ENCODE measurements at places on chromosomes 3 and 15. TPM values are rescaled to one million over a fixed set of nuclear protein-coding genes. Genes with fewer than 3 reads are reported as not detected.

DNA sequence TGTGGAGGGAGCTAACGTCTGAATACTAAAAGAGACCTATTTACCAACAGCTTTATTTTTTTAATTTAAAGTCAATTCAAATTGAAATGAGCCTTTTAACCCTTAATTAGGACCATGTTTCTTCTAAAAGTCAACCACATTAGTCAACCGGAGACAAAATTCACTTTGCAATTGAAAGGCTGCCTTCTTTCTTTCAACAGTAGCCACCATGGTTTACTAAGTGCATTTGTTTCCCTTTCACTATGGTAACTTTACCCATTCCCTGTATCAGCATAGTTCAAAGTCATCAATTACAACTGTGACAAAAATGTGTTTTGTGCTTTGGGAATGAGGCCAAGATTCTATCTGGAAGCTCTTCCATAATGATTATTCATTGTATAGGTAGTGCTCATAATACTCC, 225.4 kb downstream of the EPHA3 start:
- DNase-seq: no peak

DNA sequence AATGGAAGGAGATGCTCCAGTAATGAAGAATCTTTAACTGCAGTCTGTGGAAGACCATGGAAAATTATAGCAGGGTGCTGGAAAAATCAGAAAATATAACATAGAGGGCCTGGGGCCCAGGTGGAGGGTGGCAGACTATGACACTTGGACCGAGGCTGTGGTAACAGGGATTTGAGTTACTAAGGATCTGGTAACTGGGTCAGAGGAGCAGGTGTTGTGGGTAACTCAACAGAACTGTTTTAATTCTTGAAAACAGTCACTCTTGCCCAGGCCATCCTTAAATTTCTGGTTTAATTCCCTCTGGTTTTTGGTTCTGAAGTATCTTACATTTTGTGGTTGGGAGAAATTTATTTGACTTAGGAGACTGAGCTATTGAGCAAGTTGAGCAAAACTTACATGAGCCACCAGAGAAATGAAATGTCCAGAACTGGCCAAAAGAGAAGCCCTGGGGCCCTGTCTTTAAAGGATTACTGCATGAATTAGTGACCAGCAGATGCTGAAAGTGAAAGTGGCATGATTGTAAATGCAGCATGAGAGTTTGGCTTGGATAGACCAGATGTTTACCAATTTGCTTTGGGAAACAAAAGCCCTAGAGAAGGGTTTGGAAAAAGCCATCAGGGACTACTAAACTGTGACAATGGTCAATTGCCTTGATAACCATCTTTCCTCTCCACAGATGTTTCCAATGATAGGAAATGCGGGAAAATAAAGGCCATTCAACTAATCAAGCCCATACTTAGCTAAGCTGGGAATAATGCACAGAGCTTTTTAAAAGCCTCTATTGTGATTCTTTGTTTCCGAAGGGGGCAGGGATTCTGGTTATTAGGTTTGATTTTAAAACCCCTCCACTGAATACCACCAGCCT, 374.9 kb upstream of the TGFBR2 start:
- no peak for DNase-seq

- DNase-seq: no peak
Measured at GRCh38 chr3:12522721-12523120, 22.6 kb downstream of the MKRN2OS start.

- peak; percentile 53 for DNase-seq
Measured at GRCh38 chr15:28098766-28099554, at the start of gene OCA2. Gene OCA2, minus strand, starts transcription at chr15:28099315. Its CDS starts 17,441 bp downstream, at chr15:28081874.

DNA sequence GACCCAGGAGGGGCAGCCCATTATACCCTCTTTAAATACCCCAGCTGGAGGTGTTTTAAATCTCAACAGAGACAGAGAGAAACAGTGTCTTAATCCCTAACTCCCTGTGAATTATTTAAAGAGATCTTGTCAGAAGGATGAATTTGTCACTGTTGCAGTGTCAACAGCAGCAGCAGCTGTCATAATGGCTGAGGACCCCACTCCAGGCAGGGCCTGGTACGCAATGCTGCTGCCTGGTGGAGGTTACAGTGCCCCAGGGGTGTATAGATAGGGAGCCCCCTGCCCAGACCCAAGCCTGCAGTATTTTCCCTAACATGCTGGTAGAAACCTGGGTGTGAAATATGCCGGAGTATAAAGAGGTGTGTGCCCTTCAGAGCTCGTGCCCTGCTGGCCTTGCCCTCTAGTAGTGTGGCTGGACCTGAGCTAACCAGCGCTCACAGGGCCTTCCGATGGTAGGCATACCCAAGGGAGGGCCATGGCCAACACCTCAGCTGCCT, 143.0 kb downstream of the EPHB1 start:
- DNase-seq: no peak

GRCh38 chr15:42077689-42078088, 16.7 kb downstream of the PLA2G4D start:
- no peak for DNase-seq

DNA sequence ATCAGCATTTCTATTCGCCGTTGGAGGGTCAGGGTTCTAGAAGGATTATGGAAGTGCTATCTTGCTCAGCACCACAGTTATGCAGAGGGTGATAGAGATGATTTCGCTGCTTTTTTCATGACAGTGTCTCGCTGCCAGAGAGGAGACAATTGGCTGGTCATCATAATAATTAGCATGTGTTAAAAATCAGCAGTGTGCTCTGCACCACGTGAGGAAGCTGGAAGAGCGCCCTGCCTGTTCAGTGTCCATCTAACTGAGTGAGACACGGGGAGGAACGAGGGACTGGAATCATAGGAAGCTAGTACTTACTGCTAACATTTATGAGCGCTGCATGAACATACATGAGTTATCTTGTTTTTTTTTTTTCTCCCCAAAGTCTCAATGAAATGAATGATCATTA, 116.2 kb upstream of the PLAAT1 start:
- DNase-seq: no peak

- no peak for DNase-seq
Measured at GRCh38 chr3:133828576-133829309, 23.1 kb downstream of the SRPRB start.

DNA sequence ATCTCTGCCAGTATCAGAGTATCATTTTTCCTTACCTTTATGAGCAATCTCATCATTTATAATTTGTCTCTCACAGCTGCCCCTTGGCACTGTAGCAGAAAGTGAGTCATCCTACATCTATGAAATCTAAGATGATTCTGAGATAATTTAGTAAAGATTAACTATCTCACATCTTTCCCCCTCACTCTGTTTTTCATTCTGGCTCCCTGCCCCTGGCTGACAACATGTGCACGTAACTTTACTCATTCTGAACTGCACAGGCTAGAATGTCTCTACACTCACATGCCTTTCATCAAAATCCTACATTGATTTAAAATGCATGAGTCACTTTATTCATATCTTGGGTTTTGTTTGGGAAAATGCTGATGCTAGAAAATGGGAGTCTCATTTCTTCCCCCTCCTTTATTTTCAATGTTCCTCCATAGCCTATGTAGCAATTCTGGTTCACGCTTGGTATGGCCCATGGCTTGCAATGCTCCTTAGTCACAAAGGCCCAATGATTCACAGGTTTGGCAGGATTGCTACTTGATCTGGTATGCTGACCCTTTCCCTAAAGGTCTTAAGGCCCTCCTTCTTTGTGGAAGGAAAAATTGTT, 838.5 kb downstream of the TUSC7 start:
- DNase-seq: no peak

DNA sequence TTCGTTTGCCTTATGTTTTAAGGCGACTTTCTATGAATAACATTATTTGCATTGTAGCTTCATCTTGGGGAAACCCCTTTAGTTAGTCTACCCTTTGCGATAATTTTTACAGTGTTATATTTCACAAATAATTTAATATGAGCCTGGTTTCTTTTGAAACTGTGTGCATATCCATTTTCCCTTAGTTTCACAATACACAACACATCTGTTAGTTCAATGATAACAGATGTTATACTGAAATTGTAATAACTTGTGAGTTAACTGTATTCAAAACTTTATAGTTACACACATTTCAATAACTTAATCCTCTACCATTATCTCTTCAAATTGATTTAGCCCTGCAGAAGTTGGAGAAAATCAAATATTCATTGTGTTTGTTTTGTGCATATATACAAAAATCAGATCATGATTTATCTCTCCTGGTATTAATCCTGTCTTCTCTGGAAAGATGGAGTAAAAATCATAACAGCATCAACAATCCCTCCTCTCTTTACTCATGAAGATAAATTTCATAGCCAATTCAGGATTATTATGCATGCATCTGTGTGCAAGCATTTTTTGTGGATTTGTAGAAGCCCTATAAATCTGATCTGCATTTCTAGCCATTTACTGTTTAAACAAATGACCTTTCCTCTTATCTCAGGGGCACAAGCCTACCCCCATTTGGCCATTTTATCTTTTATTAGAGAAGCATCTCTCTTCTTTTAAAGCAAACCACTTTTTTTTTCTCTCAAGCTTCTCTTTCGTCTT, 304.0 kb downstream of the VPS13C start:
- DNase-seq: no peak

GRCh38 chr3:43054754-43055153, 51.1 kb downstream of the POMGNT2 start:
- DNase-seq: no peak

GRCh38 chr3:39267631-39268548, 11.9 kb downstream of the CX3CR1 start:
- peak; percentile 24 for DNase-seq

- DNase-seq: no peak
Measured at GRCh38 chr3:45884368-45885201, 1.8 kb upstream of the CCR9 start.

DNA sequence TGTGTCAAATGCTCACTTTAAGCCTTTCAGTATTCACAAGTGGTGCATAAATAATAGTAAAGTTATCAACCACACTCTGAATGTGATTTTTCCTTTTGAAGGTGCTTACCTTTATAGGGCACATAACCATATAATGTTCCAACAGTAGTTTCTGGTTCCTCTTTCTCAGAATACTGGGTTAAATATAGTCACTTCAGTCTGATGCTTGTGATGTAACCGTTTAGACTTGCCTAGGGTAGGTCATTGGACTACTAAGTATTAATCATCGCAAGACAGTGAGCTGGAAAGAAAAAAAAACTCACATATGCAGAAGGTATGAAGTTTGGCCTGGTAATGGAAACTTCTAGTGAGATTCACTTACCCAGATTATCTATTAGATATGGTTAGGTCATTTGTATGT, 1.9 kb downstream of the KBTBD8 start:
- no peak for DNase-seq

DNA sequence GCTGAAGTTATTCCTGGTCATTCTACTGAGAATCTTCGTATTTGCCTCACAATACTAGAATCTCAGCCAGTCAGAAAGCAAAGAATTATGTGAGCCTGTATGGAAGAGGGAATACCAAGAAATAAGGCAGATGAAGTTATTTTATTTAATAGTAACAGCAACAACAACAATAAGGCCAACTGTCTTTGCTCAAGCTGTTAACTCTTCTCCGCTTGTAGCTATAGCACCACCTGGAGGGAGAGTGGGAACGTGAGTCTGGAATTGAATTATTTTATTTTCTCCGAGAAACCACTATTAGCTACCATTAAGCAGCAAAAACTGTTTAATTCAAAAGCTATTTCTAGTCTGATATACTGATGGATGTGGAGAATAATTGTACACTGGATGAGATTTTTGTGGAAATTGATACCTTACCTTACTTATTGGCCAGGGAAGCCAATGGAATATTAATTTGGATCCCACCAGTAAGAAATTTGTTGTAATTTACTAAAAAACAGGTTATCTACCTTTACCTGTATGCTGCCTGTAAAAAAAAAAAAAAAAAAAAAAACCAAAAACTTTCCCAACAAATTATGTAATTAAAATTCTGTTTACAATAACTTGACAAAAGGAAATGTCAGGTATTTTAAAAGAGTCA, 50.1 kb downstream of the CALML4 start:
- no peak for DNase-seq

- no peak for DNase-seq
Measured at GRCh38 chr3:8745619-8746370, 12.2 kb downstream of the CAV3 start.

DNA sequence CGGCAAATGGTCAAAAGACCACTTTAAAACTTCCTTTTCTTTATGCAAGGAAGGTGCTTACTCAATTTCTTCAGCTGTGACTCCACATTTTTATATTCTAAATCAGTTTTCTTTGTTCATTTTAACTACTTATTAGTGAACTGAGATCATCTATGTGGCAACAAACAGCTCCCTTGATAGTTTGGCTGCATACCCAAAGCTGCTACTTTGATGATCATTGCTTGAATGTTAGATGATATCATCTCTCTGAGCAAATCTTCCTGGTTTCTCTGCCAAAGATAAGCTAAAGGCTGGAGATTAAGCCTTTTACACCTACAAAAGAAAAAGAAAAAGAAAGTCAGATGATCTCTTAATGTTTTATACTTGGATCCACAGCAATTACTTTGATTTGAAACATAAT, 95.5 kb downstream of the DPH6 start:
- no peak for DNase-seq

GRCh38 chr3:142088522-142088921, 60.8 kb downstream of the TFDP2 start:
- no peak for DNase-seq

- DNase-seq: no peak
Measured at GRCh38 chr15:76512971-76513370, 176.4 kb downstream of the ISL2 start.

DNA sequence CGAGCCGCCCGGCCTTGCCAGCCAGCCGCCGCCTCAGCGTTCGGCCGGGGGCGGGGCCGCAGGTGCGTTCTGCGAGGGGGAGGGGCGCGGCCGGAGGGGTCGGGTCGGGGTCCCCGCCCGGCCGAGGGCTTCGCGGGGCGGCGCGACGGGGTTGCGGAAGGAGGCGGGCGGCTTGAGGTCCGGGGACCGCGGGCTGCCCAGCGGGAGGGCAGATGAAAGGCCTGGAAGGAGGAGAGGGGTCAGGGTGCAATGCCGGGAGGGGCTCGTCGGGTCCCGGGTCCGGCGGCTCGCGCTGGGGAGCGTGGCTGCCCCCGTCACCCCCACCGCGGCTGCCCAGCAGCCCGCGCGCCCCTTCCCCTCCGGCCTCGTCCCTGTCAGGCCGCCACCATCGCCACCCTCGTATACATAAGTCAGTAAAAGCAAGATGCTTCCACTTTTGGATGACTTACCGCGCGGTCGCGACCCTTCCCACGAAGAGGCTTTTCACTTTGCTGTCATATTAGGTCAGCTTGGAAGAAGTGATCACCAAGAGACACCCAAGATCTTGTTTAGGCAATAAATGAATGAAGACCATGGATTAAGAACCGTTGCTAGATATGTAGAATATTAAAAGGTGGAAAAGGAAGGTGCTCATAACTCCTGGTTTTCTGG, 620 bp upstream of the ANP32A start:
- no peak for DNase-seq

GRK7 gene
- total RNA-seq: 0.27 TPM

GOLGA6A gene
- total RNA-seq: 0.29 TPM

TMIE gene
- 0.25 TPM for total RNA-seq

NAALADL2 gene
- total RNA-seq: 0.76 TPM

EPHA3 gene
- total RNA-seq: not detected

CCDC14 gene
- total RNA-seq: 24.6 TPM

AGBL1 gene
- total RNA-seq: not detected

CPNE9 gene
- not detected for total RNA-seq

KCNAB1 gene
- total RNA-seq: not detected

HAPLN3 gene
- total RNA-seq: 144 TPM

TEX264 gene
- 38.8 TPM for total RNA-seq

UQCC5 gene
- total RNA-seq: 6.3 TPM

PCSK6 gene
- total RNA-seq: not detected
